ENCODE measurements at places on chromosomes 7 and 10. TPM values are rescaled to one million over a fixed set of nuclear protein-coding genes. Genes with fewer than 3 reads are reported as not detected.

Gene GPR146
- not detected for total RNA-seq

Gene SORBS1
- total RNA-seq, result 8.5 TPM

Gene STEAP4
- total RNA-seq, result 0.80 TPM

Gene CPN1
- not detected for total RNA-seq

Gene TMEM176B
- not detected for total RNA-seq

Gene VAX1
- total RNA-seq, result not detected

Gene GHRHR
- not detected for total RNA-seq

Gene SYPL1
- total RNA-seq, result 62.2 TPM

Gene ALDH18A1
- 91.8 TPM for total RNA-seq

Gene CLRN3
- not detected for total RNA-seq

Gene FAM25G
- not detected for total RNA-seq

Gene GIMAP4
- total RNA-seq, result not detected

Gene CPVL
- total RNA-seq, result 31.3 TPM

Gene FAM53B
- 9.2 TPM for total RNA-seq

Gene ADRA2A
- total RNA-seq, result not detected

Gene GIMAP2
- 0.07 TPM for total RNA-seq

Gene LBX1
- not detected for total RNA-seq

Gene SUFU
- total RNA-seq, result 6.2 TPM

Gene ZDHHC4
- total RNA-seq, result 37.5 TPM

Gene FOXP2
- 0.06 TPM for total RNA-seq

Gene HOGA1
- 10.8 TPM for total RNA-seq

Gene C7orf33
- total RNA-seq, result not detected

Gene ZNF485
- total RNA-seq, result 4.2 TPM

Gene HOXA3
- total RNA-seq, result 33.2 TPM

Gene CYP3A4
- not detected for total RNA-seq

Gene CLEC5A
- total RNA-seq, result not detected

Gene PNLIPRP1
- total RNA-seq, result not detected

Gene SPAM1
- total RNA-seq, result not detected

Measured in epithelial cell of proximal tubule (primary cell).